ENCODE measurements at places on chromosomes 4 and X. TPM values are rescaled to one million over a fixed set of nuclear protein-coding genes. Genes with fewer than 3 reads are reported as not detected.

Gene NHSL2
- total RNA-seq, result 8.7 TPM

Gene ABCG2
- total RNA-seq, result 1.0 TPM

Gene GPR143
- total RNA-seq, result not detected

- no peak for DNase-seq
These were observed 7.5 kb upstream of the GUCY1A1 start for GRCh38 chr4:155659176-155659575.

- DNase-seq, result no peak
These were observed 11.3 kb downstream of the PSAPL1 start for GRCh38 chr4:7423391-7423790.

DNA sequence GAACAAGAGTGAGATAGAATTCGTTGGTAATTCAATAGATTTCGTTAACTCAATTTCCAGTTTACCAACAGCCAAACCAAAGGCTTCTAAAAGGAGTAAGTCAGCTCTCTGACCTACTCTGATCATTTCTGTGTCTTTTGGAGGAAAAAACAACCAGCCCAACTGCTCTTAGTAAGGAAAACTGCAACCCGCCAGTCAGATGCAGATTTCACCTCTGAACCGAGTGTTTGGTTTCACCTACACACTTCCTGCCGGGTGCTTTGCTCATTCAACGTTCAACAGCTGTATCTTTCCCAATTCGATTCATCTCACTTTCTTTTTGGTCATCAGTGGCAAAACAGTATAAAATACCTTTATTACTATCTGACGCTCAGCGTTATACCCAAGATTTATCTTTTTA, 24.5 kb downstream of the TMSB4X start:
- DNase-seq, result peak; percentile 60

DNA sequence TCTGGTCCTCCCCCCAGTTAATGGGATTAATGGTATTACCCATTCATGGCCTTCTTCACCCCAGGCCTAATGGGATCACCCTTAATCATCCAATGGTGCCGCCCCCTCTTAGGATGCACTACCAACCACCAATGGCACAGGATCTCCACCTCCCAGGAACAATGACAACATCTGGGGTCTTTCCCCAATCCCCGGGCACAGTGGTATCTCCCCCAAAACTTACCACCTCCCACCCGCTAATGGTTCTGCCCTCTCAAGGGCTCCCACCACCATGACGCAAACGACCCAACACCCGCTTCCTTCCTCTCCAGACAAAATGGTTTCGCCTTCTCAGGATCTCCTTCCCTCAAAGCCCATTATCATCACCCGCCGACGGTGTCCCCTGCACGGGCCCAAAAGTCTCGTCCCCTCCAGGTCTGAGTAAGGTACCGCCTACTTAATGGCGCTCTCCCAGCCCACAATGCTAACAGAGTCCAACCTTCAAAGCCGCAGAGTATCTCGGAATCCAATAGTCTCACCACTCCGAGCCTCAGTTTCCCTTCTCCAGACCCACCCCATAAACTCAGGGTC, 458 bp downstream of the GRIPAP1 start:
- peak; percentile 58 for DNase-seq

- no peak for DNase-seq
These were observed 3.3 kb upstream of the ADH7 start for GRCh38 chr4:99438405-99438780.
